Left ventricle myocardium inferior (tissue), 1 donor: ENCODE measurements at places on chromosomes 7 and 10. TPM values are rescaled to one million over a fixed set of nuclear protein-coding genes. Genes with fewer than 3 reads are reported as not detected.

DNA sequence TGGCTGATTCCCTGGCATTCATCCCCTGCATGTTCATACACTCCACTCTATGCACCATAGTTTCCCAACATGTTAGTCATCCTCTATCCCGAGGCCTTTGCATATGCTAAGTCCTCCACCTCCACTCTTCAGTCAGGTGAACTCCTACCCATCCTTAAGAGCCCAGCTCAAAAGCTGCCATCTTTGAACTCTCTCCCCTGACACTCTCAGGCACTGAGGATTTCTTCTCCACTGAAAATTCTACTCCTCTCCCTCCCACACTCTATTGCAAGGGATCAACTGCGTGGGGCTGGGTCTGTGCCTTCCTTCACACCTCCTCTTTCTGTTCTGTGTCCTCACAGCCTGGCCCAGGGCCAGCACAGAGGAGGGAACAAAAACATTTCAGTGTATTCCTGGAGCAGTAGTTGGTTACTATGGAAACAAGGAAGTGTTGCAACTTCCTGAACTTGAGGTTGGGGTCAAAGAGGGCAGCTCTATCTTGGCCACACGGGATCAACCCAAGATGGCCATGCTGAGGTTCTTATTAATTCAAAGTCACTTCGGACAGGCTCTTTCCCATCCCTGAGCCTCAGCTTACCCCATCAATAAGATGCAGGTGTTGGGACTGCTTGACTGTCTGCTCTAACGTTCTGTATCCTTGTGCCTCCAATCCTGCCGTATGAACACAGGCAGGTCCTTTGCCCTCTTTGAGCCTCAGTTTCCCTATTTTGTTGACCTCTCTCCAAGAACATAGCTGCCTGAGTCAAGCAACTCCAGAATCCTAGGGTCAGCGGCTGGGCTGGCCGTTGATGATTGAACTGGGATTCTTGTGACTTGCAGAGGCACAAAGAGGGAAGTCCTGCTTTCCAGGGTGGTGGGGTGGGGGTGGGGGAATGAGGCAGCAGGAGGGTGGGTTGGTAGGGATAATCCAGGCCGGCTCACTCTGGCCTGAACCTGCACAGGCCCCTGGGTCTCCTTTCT, 15.5 kb downstream of the ZMIZ1 start:
- peak; percentile 95 for DNase-seq

- DNase-seq: no peak
These were observed 449.1 kb upstream of the ANKRD30A start for GRCh38 chr10:36676321-36676720.

GRCh38 chr7:37571806-37572205, 111.8 kb upstream of the GPR141 start:
- DNase-seq: no peak

- DNase-seq: no peak
These were observed 91.7 kb downstream of the CYP26A1 start for GRCh38 chr10:93165367-93165766.

- DNase-seq: no peak
These were observed 13.1 kb downstream of the GNAT3 start for GRCh38 chr7:80498481-80499349.

The IL2RA gene
- 2.3 TPM for total RNA-seq

DNA sequence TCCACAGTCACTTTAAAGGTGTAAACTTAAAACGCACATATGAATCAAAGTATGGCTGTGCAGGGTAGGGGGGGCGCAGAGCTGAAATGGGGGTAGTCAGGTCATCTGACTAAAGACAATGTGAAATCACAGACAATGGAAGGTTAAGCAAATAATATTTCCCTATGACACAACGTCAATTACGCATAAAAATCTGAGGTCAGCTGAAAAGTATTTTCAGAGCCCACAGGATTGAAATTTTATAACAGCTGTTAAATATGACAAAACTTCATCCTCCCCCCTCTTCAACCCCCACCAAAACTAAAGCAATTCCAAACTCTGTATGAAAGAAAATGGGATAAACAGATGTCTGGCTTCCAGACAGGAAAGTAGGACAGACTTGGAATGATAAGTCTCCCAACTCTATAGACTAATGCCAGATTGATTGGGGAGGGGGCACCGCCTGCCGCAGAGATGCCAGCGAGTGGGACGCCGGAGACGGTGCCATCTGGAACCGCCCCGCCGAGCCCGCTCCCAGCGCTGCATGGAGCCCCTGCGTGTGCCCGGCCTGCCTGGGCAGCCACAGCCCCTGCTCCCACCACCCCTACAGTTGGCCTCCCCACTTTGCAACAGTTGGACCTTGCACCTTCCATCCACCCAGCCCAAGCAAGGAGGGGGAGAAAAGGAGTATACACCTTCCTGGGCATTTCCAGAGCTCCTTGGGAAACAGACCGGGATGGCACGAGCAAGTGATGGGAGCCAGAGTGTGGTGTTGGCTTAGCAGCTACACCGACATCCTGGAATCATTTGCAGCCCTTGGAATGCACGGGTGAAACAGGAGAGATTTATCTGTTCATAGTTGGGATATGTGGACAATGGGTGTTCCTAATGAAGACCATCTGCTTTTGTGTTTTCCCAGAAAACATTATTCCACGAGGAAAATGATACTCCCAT, 10.7 kb downstream of the EBF3 start:
- no peak for DNase-seq

The PALD1 gene
- total RNA-seq: 5.1 TPM

The ABHD11 gene
- total RNA-seq: 25.2 TPM

GRCh38 chr7:8261711-8262695, at the start of gene ICA1:
Gene ICA1, minus strand, starts transcription at chr7:8262167. Its CDS starts 26,241 bp downstream, at chr7:8235926.
- DNase-seq: peak; percentile 70

GRCh38 chr7:22452142-22452959, 47.6 kb downstream of the STEAP1B start:
- peak; percentile 62 for DNase-seq

- DNase-seq: no peak
These were observed 200.7 kb upstream of the ZMIZ1 start for GRCh38 chr10:78868048-78868447.

- no peak for DNase-seq
These were observed 106.7 kb downstream of the CACNB2 start for GRCh38 chr10:18246967-18247366.

GRCh38 chr7:1404460-1404809, 54.8 kb downstream of the MICALL2 start:
- no peak for DNase-seq

The FIGNL1 gene
- 4.1 TPM for total RNA-seq
